Foreskin melanocyte (primary cell): ENCODE measurements at places on chromosomes 2 and 18.

GRCh38 chr2:72619626-72620025 lies 206.2 kb downstream of the EXOC6B start:
- DNase-seq, result no peak

- no peak for DNase-seq
Observed at GRCh38 chr2:109208071-109208950, 79.3 kb downstream of the SH3RF3 start.

- no peak for DNase-seq
Observed at GRCh38 chr2:42376758-42377157, 15.7 kb upstream of the COX7A2L start.

DNA sequence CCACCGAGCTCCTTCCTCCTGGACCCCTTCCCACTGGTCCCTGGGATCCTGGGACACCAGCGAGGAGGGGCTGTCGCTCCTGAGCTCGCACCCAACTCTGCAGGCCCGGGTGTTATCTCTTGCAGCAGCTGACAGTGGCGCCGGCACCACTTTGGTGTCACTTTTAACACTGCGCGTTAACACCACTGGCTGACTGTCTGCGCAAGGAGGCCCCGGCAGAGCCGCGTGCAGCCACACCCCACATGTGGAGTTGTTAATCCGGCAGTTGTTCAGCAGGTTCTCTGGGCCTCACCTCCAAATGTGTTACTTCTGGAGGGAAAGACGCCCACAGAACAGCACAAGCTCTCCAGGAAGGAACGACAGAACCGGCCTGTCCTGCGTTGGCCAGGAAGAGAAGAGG lies 155.0 kb upstream of the GLI2 start:
- no peak for DNase-seq

DNA sequence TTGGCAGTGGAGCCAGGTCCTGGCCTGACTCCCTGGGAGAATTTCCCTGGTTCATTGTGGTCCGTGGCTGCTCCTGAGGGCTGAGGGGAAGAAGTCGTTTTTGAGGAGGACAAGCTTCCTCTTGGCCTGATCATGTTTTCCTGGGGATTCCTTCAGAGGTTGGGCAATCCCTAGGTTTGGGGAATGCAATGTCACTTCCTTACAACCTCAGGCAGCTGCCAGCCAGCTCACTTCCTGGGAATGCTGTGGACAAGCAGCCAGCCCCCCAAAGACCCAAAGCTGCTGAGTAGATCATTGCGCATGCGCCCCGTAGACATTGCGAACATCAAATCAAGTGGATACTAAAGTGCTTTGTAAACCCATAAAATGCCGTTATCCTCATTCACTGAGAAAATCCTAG lies 7.7 kb upstream of the DNMT3A start:
- no peak for DNase-seq

- no peak for DNase-seq
Observed at GRCh38 chr2:109069331-109070194, 59.4 kb upstream of the SH3RF3 start.

GRCh38 chr18:1797235-1797634 lies 774.1 kb downstream of the METTL4 start:
- DNase-seq, result no peak

- DNase-seq, result no peak
Observed at GRCh38 chr18:76466410-76466991, 28.5 kb downstream of the ZNF516 start.

DNA sequence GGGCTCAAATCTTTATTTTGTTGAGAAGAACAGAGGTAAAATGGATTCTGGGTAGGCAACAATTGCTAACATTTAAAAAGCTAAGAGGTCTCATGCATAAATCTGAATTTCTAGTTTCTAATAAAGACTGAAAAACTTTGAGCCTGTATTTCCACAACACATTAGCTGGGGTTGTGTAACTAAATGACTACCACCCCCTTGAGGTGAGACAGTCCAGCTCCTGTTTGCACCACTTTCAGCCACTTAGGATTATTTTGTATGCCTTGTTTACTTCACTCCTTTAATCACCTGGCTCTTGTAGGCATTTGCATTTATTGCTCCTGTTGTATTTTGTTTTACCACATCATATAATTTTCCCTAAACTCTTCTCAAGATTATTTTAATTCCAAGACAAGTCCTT lies 376.6 kb downstream of the PTH2R start:
- DNase-seq, result no peak

GRCh38 chr2:211766689-211767088 lies 771.9 kb downstream of the ERBB4 start:
- no peak for DNase-seq

DNA sequence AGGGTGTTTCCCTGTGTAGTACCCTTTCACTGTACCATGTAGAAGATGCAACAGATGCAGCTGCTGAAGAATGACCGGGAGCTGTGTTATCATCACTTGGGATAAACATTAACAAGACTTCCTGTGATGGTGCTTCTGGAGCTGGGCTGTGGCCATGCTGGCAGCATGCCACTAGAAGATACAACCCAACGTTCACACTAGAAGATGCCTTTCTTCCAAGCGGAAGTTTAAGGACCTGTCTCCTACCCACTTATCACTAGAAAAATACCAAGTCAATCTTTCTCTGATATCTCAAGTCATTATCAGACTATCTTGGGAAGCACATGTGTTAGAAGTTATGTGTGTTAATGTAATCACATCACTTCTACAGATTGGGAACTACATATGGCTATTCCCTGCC lies 953.5 kb downstream of the CNTNAP5 start:
- no peak for DNase-seq

GRCh38 chr2:137220438-137220993 lies 455.2 kb downstream of the THSD7B start:
- peak; percentile 67 for DNase-seq

- DNase-seq, result no peak
Observed at GRCh38 chr2:236828820-236829219, 256.9 kb upstream of the COPS8 start.

DNA sequence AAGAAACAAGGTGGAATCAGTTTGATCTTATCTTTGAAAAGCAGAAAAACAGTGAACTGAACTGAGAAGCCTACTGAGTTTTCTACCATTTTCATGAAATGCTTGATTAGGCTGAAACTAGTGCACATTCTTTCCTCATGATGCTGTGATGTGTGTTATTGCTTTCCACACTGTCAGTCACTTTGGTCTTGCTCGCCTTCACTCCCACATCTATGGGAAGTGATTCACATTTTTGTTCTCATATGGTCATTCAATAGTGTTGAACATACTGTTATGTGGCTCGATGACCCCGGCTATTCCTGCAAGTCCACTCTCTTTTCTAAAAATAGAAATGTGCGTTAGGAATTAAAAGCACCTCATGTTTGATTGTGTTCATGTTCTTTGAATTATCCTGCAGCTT lies 129.7 kb downstream of the TGIF1 start:
- DNase-seq, result peak; percentile 11

DNA sequence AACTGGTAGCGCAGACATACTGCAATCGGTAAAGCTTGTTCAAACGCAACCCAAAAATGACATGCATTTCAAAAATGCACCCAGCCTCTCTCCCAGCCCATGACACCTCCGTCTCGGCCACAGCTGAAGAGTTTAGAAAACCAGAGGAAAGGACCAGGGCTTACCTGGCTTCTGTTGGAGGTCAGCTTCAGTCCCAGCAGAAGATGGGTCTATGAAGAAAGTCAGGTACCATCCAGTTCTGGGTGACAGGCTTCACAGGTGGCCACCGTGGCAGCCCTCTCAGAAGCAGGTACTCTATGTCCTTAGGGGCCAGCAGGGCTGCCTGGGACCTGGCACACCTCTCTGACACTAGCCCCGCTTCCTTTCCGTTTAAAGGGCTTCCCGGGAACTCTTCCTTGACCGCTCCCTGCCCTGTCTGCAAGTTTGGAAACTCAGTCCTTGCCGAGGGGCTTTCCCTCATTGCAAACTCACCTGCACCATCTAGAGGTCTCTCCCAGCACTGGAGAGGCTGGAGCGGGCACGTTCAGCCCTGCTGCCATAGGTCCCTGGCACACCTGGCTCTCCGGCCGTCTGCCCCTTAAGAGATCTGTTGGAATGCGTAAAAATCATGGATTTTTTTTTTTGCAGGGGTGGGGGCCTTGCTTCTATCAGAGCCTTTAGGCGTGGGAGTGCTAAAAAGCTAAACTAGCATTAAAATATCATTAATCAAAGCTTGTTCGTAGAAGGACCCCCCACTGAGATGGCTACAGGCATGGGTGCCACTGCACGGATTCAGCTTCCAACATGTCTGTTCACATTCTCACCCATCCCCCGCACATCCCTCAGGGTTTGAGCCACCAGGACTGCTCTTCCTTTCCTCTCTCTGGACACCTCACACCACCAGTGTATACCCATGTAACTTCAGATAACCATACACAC lies at the start of gene EDAR:
Gene EDAR, minus strand, starts transcription at position 425 of the 918 bp plus-strand sequence. CDS start 58,206 bp downstream, outside the sequence.
- no peak for DNase-seq

DNA sequence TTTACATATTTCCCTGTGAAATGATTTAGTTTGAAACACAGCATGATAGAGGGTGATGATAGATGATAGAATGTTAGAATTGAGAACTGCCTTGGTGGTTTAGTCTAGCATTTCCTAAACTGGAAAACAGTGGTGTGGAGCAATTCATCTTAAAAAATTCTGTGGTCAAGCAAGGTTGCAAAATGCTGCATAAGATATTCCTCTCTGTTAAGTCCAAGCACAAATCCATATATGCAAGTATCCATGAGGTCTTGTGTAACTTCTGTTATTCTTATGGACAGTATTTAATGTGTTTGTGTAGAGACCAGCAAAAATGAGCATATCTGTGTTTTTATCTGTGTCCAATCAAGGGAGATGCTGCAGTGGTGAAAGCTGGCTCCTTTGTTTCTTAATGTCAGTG lies 30.0 kb downstream of the CPS1 start:
- DNase-seq, result no peak

- DNase-seq, result no peak
Observed at GRCh38 chr18:59810183-59810582, 89.6 kb upstream of the PMAIP1 start.

DNA sequence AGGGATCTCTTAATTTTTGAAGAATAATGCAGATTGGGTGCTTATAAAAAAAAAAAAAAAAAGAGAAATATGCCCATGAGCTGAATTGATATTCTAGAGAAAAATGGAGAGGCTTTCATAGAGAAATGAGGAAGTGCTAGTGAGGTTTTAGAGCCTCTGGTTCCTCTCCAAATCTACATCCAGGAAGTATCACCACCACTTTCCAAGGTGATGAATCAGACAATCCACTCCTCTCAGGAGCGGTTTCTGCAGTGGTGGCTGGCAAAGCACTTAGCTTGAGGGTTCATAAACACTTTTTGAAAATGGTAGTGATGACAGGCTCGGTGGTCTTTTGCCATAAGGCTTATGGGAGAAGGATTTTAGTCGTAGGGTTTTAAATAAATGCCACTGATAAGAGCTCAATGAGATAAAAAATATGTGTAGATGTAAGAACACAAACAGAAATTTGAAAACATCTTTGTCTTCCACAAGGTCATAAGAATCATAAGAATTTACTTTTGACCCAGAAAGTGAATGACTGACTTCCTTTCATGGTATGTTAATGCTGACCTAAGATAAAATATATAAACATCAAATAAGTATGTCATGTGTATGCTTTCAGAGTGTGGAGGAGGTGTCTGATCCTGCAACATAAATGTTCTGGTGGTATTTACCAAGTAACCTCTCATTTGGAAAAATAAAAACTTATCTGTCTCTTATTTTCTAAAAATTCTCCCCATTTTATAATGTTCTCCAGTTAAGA lies 42.1 kb upstream of the DSG1 start:
- no peak for DNase-seq

DNA sequence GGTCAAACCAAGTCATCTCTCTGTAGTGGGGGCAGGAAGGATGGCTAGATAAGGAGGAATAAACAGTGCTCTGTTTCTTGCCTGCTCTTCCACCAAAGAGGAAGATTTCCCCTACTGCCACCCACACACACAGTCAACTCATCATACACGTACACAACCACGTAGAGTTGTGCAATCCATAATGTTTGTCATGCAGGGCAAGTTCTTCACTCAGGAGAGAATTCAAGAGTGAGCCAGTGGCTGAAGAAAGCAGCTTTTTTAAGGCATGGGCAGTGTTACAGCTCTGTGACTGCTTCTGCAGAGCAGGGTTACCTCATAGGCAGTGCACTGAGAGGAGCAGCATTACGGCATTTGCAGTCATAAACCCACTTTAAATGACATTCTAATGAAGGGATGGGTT lies 283.0 kb downstream of the RND3 start:
- DNase-seq, result peak; percentile 4

- DNase-seq, result no peak
Observed at GRCh38 chr2:190912726-190913125, 32.1 kb downstream of the GLS start.

GRCh38 chr2:85591563-85591962 lies 4.0 kb upstream of the RNF181 start:
- DNase-seq, result no peak

DNA sequence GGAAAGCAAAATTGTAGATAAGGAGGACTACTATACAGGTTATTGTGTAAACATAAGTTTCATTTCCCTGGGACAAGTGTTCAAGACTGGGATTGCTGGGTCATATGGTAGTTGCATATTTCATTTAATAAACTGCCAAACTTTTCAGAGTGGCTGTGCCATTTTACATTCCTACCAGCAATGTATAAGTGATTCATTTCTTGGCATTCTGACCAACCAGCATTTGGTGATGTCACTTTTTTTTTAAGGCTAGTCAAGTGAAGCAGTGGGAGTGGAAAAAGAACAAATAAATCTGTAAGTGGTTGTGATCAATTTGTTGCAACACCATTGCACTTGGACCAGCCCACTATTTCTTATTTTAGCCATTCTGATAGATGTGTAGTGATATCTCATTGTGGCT lies 5.2 kb upstream of the CHCHD5 start:
- peak; percentile 48 for DNase-seq

- DNase-seq, result no peak
Observed at GRCh38 chr18:29457316-29457889, 1280.5 kb upstream of the CDH2 start.

DNA sequence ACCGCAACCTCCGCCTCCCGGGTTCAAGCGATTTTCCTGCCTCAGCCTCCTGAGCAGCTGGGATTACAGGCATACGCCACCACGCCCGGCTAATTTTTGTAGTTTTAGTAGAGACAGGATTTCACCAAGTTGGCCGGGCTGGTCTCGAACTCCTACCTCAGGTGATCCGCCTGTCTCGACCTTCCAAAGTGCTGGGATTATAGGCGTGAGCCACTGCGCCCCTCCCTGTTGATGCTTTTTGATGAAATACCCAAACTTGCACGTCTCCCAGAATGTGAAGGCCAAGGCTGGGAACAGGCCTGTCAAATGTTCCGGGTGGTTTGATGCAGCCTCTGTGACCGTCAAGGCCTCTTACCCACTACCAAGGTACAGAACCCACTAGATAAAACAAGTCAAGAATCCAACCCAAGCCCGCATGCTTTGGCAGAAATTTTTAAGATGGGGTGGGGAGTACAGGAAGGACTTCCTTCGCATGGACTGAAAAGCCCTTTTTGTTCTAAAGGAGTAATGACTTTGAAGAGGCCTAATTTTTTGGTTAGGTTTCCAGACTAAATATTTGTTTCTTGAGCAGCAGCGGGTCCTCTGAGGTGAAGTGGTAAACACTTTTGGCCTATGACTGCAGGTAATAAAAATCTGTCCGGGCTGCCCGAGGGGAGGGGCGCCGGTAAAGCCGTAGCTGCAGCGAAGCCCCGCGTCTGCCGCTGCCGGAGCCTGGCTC lies 3.7 kb upstream of the EVX2 start:
- DNase-seq, result no peak
